Germinal center (tissue), 1 donor: ENCODE measurements at places on chromosomes 5 and 9.

- no peak for DNase-seq
These were observed 42.9 kb upstream of the SUB1 start for GRCh38 chr5:32542216-32543059.

DNA sequence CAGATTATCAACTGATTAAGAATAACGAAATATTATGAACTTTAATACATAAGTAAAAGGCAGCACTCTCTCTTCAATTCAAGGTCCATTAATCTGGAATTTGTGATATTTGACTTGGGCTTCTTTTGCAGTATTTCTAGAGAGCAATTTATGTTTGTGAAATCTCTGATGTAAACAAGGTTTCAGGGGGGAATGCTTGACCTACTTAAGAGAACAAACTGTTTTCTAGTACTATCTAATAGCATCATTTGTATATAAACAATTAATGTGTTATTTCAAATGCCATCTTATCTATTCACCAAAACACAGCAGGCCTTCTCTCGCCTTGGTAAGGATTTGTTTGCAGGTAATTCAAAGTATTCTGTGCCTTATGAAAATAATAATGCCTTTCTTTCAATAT, 103.6 kb upstream of the FST start:
- no peak for DNase-seq

- no peak for DNase-seq
These were observed 285.8 kb upstream of the MEF2C start for GRCh38 chr5:89168766-89169165.

DNA sequence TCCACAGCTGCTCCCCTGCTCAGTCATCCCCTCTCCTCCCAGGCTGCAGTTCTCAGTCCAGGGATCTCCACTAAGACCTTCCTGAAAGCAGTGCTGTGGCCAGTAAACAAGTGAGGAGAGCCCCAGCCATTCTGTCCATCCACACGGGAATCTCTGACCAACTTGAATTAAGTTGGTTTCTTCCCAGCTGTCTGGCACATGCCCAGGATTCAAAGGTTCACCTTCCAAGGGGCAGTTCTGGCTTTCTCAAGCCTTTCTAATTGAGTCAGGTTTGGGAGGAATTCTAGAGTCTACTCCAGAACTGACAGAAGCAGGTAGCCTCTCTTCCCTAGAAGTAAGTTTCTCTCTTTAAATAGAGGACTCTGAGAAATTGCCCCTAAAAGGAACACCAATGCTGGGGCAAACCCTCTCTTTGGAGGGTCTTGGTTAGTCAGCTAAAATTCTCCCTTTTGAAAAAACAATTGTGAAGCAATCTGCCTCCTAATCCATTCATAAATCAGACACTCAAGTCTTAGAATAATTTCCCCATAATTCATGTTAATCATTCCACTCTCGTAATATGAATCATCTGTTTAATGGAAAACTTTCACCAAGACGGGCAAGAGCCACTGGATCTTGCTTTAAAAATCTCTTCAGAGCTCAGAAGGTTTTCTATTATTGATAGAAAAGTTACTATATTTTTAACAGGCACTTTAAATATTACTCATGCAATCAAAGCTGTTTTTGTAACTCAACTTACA, 133.8 kb downstream of the SPOCK1 start:
- DNase-seq, result no peak

DNA sequence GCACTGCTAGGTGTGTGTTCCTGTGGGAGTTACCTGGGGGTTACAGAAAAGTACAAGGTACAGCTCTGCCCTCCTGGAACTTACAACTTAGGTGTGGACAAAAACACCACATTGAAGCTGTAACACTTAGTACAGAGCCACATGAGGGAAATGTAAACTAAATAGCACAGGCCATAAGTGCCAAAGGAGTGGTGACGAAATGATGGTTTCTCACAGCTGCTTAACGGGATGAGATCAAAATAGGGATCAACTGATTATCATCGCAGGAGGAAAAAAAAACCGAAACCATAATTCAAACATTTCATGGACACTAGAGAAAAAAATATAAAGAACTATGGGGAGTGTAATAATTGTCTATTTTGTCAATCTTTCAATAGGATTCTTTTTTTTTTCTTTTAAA, 5.9 kb downstream of the LIX1 start:
- no peak for DNase-seq
